ENCODE measurements at places on chromosomes 16 and 17.

- no peak for DNase-seq
Measured at GRCh38 chr16:19288872-19289799, 3.6 kb downstream of the CLEC19A start.

DNA sequence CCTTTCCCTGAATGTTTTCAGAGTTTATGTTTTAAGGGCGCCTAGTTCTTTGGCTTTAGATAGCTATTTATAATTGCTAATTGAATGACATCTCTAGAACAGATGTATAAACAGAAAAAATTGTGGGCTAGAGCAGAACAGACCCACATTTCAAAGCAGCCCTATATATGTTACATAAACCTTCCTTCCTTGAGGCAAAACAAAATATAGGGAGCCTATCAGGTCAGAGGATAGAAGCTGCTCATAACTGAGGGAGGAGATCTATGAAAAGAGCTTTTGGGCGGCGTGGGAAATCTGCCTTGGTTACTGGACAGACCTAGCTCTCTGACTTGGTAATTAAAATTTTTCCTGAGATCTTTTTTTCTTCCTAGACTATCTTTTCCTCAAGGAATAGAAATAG, 68.4 kb downstream of the SPAG9 start:
- no peak for DNase-seq

GRCh38 chr16:19363740-19364139, 53.9 kb upstream of the TMC5 start:
- no peak for DNase-seq

DNA sequence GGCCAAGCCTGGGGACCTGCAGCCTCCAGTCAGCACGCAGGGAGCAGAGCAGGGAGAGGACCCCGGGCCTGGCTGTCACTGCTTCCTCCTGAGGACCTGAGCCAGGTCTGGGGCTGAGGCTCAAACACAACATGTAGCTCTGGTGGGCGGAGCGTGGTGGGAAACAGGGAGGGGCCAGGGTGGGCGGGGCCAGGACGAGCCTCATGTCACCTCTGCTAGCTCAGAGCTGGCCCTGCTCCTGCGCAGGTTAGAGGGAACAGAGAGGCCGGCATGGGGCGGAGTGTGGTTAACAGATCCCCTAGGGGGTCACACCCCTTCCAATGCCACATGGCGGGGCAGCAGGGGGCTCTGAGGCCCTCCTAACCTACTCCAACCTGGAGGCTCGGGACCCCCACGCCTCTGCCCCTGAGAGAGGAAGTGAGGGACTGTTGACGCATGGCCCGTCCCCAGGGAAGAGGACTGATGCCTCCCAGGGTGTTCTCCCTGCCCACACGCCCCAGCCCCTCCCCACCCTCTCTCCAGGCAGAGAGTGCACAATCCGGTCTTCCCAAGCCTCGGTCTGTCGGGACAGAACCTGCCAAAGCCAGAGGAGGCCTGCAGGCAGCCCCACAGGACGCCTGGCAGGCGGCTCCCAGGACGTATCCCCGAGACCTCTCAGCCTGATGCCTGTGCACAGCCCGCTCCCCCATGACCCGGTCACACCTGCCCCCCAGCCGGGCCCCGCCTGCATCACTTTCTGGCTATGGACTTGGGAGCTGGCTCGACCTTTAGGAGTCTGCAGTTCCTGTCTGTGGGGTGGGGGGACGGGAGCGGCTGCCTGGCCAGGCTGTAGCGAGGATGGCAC, 15.2 kb downstream of the PIEZO1 start:
- DNase-seq, result peak; percentile 90

GRCh38 chr16:28110074-28110473, 46.6 kb upstream of the GSG1L start:
- no peak for DNase-seq
